ENCODE measurements at places on chromosomes 3 and 15. TPM values are rescaled to one million over a fixed set of nuclear protein-coding genes. Genes with fewer than 3 reads are reported as not detected.

Gene STARD9
- total RNA-seq, result 8.0 TPM

Gene UROC1
- not detected for total RNA-seq

Gene SH2D7
- total RNA-seq, result not detected

Gene GOLGA8G
- total RNA-seq, result not detected

Gene OR5K2
- not detected for total RNA-seq

Gene PLA2G4B
- 13.0 TPM for total RNA-seq

Gene DAZL
- not detected for total RNA-seq

Gene TGM5
- not detected for total RNA-seq

Gene SERINC4
- not detected for total RNA-seq

Gene GRM2
- 0.45 TPM for total RNA-seq

Gene ZNF662
- 14.2 TPM for total RNA-seq

Gene RBP2
- total RNA-seq, result not detected
